ENCODE measurements at places on chromosomes 7 and 10.

- DNase-seq, result no peak
These were observed 51.0 kb upstream of the OSBPL3 start for GRCh38 chr7:25031007-25031406.

GRCh38 chr10:22475651-22476600 is 130.6 kb downstream of the SPAG6 start:
- DNase-seq, result peak; percentile 60

DNA sequence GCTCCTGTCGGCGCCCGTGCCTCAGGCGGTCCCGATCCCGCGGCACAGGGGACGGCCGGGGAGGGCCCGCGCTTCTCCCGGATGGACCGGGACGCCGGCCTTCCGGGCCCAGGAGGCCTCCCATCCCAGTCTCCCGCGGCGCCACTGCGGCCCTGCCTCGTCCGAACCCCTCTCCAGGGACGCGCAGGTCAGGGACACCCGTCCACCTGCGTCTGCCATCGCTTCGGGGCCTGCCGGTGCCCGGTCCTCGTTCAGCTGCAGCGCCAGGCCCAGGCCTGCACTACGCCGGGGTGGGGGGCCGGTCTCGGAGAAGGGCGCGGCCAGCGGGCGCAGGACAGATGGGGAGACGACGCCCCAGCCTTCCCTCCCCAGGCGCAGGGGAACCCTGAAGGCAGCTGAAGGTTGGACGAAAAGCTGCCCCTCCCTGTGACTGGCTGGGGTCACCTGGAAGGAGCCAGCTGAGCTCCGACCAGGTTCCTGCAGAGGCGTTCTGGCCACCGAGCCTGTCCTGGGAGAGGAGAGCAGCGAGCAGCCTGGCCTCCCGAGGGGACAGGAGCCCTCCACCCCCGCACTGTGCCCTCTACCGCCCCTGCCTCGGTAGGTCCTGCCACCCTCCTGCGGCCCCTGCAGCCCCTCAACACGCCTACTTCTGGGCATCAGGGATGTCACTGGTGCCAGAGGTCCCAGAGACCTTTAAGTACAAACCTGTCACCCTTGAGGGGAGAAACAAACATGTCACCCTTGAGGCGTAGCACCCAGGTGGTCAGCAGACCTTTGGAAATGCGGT is 84.3 kb downstream of the LANCL2 start:
- DNase-seq, result no peak

DNA sequence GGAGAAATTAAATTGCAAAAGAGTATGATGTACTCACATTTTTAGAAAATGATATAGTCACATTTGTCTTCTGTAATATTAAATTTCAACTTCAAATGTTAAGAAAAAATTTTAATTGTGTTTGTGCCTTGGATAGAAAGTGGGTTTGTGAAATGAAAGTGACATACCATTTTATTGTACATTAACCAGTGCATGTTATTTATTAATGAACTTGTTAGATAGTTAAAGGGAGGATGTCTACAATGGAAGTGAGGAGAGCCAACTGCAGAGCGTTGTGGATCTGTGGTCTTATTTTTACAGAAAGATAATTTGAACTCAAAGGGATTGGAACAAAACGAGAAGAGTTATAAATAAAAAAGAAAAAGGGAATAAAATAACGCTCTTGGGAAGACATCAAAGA is 291.7 kb downstream of the ARL4A start:
- no peak for DNase-seq

GRCh38 chr10:75959912-75960311 is 528.5 kb downstream of the LRMDA start:
- DNase-seq, result no peak

GRCh38 chr10:69409968-69410367 is 6.8 kb downstream of the TACR2 start:
- peak; percentile 47 for DNase-seq

DNA sequence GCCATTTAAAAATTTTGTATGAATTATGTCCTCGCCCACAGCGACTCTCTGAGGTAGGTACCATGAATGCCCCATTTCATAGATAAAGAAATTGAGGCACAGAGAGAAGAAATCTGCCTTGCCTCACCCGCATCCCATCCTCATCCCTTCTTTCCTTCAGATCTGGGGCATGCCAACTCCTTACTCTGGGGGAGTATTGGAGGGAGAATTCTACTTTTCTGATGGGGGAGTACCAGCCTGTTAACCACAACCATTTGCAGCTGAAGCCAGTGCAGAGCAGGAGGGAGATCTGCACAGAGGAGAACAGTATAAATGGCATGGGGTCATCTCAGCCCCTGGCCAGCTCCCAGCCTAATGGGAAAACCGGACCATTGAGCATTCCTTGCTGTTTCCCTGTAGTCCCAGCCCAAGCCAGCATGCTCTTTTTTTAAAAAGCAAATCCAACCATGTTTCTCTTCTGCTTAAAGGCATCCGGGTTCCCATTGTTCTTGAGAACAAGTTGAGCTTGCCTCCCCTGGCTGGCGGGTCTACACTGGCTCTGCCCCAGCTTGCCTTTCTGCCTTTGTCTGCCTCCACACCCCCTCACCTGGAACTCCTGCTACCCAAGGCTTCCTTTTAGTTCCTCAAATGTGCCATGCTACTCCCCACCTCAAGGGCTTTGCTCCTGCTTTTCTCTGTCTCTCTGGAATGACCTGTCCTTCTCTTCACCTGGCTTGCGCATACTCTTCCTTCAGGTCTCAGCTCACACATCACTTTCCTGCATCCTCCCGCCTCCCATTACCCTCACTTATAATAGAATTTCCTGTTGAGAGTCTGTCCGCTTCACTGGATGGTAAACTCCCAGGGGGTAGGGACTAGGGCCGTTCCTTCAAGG is 8.8 kb upstream of the ZNF503 start:
- DNase-seq, result no peak

DNA sequence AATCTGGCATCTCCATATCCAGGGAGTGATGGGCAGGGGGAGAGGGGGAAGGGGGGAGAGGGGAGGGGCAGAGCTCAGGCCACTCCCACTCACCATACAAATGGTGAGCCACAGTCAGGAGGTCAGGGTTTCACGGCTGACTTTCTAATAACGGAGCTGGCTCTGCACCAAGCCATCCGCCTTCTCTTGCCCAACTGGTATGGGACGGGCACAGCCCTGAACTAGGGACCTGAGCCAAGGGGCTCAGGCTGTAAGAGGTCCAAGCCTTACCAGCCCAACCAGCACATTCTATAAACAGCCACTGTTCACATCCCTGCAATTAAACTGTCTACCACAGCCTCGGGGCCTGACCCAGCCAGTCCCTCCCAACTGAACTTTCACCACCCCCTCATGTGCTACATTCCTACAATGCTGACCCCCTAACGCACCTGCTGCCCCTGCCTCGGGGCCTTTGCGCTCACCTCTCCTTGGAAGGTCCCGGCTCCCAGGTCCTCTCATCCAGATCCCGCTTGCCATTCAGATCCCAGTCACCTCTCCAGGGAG is 32.5 kb downstream of the RGS10 start:
- no peak for DNase-seq

DNA sequence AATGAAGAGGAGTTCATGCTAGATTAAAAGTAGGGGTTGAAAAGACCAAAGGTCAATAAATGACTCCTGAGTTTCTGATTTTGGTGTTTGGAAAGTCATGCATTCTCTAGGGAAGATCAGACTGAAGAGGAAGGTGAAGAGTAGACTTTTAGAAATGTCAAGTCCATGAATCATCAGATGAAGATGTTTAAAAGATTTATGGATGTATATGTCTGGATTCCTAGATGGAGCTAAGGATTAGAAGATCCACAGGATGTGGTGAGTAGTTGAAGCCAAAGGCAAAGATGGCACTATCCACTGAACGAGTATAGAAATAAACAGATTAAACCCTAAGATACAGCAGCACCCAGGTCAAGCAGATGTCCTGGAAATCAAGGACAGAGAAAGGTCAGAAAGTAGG is 298.5 kb downstream of the GPAM start:
- DNase-seq, result no peak

- DNase-seq, result no peak
These were observed 77.5 kb upstream of the INSIG1 start for GRCh38 chr7:155219947-155220769.

GRCh38 chr10:7274293-7274692 is 136.5 kb downstream of the SFMBT2 start:
- no peak for DNase-seq

GRCh38 chr10:100980311-100980710 is 7.0 kb downstream of the MRPL43 start:
- no peak for DNase-seq

DNA sequence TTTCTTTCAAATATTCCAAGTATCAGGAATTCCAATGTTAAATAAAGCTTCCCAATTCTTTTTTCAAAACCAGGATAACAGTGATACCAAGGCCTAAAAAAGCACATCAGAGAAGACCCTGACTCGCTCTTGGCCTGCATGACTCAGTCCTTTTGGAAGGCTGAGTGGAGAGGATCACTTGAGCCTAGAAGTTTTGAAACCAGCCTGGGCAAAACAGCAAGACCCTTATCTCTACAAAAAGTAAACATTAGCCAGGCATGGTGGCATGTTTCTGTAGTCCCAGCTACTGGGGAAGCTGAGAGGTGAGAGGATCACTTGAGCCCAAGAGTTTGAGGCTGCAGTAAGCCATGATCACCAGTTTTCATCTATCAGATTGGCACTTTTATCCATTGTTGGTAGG is 18.7 kb downstream of the NFE2L3 start:
- no peak for DNase-seq

- peak; percentile 13 for DNase-seq
These were observed 26.5 kb upstream of the CNTNAP2 start for GRCh38 chr7:146090023-146090645.

GRCh38 chr10:97490592-97490991 is 7.6 kb downstream of the MMS19 start:
- DNase-seq, result no peak

DNA sequence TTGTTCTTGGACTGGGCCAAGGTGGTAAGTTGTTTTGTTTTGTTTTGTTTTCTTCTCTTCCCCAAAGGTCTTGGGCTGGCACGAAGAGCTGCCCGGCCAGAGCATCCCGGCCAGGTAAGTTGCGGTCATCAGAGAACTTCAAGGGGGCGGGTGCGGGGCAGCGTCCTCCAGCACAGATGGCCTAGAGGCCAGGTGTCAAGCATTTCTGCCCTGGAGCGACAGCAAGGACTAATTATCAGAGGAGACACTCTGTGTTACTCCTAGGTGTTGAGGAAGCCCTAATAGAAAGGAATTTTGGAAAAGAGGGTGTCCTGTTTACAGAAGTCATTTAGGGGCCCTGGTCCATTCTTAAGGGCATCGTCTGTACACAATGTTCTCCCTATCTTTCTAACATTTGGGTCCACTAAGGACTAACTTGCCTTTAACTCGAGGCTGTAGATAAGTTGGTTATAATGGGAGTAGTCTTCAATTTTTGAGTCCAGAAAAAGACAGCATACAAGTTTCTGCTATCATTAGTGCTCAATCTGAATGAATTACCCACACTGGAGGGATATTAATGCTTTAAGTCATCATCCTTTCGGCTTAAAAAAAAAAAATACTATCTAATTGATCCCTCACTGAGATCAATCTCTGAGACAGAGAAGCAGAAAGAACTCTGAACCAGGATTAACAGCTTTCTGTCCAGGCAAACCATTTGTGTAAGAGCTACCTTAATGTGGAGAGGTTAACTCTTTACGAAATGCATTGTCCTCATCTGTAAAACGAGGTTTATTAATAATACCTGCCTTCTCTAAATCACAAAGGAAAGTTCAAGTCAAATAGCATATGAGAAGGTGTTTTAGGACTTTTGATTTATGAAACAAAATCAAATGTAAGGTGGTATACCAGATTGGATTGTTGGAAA is 1.5 kb downstream of the ITGB8 start:
- no peak for DNase-seq

DNA sequence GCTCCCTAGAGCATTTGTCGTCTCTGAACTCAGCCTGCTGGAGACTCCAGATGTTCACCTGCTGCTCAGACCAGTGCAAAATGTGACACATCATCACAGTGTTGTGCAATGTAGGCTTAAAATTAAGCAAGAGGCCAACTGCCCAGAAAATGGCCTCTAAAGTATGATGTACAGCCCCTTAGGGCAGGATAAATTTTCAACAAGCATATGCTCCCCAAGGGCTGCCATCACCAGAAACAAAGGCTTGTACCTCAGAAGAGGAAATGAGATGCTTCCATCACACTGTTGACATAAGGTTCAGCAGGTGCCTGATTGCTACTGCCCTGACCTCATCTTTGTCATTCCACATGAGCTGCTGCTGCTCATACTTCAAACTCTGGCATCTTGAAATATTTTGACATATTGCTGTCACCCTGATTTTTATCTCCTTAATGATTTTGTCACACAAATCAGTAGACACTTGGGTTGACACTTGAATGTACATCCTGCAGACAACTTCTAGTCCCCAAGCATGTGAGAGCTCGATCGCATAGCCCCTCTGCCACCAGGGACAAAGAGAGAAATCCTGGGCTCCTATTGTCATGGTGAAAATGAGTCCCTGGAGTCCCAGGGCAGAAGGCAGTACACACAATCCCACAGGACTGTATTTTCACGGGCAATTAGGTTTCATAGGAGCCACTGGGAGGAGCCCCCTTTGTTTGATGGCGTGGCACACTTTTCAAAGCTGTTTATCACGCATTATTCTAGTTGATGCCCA is 219.7 kb upstream of the STK17A start:
- DNase-seq, result peak; percentile 10

- DNase-seq, result no peak
These were observed 356.4 kb downstream of the TNS3 start for GRCh38 chr7:47225387-47226131.

DNA sequence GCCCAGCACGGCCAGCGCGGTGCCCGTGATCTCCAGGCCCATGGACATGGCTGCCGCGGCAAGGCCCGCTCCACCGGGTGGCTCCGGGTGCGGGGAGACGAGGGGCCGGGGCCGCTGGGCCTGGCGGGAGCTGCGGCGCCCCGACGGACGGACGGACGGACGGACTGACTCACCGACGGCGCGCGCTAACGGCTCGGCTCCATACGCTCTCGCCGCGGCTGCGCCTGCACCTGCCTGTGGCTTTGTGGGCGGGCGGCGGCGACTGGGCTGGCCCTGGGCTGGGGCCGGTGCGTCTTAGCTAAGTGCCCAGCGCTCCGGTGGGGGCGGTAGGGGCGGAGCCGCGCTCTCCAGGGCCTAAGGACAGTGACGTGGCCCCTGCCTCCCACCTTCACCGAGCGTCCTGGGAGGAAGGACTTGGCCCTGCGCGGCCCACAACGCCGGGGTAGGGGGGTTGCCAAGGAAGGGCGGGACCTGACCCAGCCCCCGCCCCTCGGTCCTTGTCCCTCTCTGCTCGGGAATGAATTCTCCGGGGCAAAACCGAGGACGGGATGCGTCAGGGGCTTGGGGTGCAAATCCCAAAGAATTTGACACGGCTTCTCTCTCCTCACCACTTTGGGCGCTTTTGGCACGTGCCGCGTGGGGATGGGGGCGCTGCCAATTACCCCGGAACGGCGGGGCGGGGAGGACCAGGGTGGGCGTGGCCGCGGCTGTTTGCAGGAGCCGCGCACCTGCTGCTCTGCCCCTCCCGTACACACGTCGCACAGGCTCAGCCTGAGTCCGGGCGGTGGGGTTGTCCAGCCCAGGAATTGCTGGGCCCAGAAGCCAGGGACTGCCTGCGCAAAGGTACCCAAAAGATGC is at the start of gene CLDN3:
TSS of gene CLDN3 (minus strand) at position 269 of the 858 bp plus-strand sequence. CDS start at position 48, 221 bp downstream.
- no peak for DNase-seq

GRCh38 chr10:35637462-35637861 is 4.6 kb downstream of the FZD8 start:
- no peak for DNase-seq

Measured in erythroblast (primary cell).